ENCODE measurements at places on chromosomes 6 and 20.

GRCh38 chr20:35952480-35953386 is 1.6 kb downstream of the SCAND1 start:
- DNase-seq: no peak

GRCh38 chr6:26571592-26572296 is 25.0 kb upstream of the ABT1 start:
- DNase-seq: peak; percentile 70

- no peak for DNase-seq
Observed at GRCh38 chr6:134766497-134766896, 183.4 kb downstream of the ALDH8A1 start.

GRCh38 chr20:54173653-54174456 is at the start of gene CYP24A1:
Gene CYP24A1 (minus strand): TSS chr20:54173986. CDS start chr20:54173579, 407 bp downstream.
- DNase-seq: peak; percentile 45

GRCh38 chr6:41726876-41727275 is 8.5 kb downstream of the TFEB start:
- no peak for DNase-seq

DNA sequence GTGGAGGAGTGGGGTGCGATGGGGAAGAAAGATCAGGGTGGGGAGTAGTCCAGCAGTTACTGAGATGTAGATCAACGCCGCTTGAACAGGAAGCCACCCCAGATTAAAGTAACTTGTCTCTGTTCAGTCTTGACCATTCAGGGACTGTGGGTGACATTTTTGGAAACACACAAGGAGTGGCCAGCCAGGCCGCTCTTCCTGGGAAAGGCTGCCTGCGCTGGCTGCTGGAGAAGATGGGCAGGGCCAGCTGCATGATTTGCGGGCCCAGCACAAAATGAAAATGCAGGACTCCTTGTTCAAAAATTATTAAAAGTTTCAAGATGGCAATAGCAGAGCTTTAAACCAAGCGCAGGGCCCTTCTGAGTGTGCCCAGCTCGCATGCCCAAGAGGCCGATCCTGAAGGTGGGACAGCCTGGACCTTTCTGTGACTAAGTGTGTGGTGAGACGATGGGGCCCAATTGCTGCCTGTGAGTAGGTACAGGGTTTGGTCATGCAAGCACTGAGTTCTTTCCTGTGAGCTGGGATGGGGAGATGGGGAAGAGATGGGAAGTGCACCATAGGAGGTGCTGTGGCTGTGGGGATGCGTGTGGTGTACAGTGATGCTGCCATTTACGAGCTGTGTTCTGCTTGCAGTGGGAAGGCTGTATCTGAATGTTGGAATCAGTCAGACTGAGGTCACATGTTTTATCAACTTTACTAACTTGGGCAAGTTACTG is 51.3 kb downstream of the DAAM2 start:
- no peak for DNase-seq

- no peak for DNase-seq
Observed at GRCh38 chr6:129267028-129267427, 384.1 kb downstream of the LAMA2 start.

DNA sequence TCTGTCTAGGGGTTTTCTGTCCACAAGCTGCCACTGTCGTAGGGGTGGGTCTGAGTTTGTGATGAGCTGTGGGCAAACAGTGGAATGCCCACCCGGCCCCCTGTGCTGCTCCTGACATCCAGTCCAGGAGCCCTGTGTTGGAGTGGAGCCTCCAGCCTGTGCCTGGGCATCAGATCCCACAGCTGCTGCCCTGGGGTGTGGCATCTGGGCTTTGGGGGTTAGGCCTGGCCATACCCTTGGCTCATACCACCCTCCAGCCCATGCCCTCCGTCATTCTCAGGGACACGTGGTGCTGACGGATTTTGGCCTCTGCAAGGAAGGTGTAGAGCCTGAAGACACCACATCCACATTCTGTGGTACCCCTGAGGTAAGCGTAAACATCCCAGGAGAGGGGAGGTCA is 12.9 kb downstream of the SGK2 start:
- no peak for DNase-seq

DNA sequence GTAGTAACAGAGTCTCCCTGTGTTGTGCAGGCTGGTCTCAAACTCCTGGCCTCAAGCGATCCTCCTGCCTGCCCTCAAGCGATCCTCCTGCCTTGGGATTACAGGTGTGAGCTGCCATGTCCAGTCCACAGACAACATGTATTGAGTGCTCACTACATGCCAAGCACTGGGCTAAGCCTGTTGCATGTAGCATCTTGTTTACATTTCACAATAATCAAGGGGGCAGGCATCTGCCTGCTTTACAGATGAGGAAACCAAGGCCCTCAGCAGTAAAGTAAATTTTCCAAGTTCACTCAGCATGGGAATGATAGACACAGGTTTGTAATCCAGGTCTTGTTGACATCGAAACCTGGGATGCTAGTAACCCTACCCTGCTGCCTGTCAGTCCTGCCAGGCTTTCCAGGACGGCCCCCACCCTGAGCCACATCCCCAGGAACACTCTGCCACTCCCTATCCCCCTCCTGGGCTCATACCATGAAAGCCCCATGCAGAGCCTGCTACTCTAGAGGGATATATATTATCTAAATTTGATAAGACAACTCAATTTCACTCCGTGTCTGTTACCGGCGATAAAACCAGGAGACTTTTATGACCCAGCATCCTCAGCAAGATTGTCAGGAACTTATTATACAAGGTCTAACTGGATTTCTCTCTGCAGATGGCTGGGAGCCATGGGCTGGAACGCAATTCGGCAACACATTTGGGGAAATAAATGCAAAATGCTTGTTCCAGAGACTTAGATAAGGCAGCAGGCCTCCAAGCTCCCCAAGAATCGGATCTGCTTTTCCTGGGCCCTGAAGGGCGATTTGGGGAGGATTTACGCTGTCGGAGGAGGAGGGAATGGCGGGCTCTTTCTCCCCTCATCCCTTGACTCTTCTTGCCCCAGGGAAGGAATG is 30.4 kb downstream of the CD40 start:
- DNase-seq: no peak

DNA sequence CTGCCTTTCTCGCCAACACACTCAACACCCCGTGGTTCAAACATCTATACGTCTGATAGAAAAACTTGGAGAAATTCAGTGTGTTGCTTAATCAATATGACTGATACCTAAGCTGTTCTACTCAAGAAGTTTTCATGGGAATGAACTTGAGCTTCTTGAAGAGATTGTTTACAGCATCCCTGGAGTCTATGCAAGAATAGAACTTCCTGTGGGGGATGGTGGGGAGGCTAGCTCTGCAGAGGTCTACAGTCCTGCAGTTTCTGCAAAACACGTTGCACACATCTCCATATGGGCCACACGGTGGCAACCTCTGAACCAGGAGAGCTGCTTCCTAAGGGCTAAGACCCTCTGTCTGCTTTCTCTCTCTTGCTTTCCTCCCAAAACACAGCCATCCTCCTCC is 32.7 kb upstream of the FANCE start:
- no peak for DNase-seq

DNA sequence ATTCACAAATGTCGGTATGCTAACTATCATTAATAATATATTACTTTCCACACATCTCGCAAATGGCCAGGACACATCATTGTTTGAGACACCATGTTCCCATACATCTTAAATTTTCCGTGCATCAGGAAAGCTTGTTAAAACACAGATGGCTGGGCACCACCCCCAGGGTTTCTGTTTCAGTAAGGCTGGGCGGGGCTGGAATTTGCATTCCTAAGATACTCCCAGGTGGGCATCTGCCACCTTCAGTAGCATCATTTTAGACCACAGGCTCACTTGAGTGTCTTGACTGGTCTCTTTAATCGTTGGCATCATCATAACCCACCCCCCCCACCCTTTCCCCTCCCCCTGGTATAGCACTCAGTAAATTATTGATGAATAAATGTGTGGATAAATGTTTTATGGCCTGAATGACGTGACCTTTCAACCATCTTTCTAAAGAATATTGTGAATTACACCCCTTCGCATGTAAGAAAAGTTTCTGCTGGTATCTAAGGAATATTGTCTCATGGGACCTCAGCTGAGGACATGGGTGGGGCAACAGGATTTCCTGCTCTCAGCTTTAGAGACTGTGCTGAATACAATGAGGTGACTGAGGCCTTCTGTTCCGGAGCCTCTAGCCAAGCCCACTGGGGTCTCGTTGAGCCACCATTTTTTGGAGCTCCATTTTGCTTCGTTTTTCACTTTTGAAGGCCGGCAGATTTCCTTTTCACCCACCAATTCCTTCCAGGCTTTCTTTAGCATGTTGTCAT is 124.1 kb upstream of the NEDD9 start:
- no peak for DNase-seq

GRCh38 chr6:104286641-104287040 is 573.1 kb downstream of the HACE1 start:
- no peak for DNase-seq

- DNase-seq: no peak
Observed at GRCh38 chr6:51463321-51463720, 624.1 kb downstream of the PKHD1 start.

DNA sequence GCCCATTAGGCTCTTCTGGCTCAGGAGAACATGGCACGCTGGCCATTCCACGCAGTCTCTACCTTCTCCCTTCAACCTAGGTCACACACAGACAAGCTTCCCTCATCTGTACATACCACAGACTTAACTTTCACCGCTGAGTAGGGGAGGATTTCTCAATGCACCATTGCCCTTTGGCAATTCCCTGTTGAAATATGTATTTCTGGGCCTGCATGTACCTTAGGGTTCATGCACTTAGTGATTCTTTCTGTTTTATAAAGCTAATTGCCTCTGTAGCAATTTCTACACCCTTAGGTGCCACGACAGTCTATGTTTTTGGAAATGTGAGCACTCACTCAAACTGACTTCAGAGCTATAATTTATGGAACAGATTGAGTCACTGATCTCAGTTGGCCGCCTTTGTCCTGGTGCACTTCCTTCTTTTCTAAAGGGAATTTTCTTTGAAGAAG is 253.8 kb upstream of the PRDM1 start:
- DNase-seq: no peak

- no peak for DNase-seq
Observed at GRCh38 chr20:40632346-40632976, 56.6 kb downstream of the MAFB start.

DNA sequence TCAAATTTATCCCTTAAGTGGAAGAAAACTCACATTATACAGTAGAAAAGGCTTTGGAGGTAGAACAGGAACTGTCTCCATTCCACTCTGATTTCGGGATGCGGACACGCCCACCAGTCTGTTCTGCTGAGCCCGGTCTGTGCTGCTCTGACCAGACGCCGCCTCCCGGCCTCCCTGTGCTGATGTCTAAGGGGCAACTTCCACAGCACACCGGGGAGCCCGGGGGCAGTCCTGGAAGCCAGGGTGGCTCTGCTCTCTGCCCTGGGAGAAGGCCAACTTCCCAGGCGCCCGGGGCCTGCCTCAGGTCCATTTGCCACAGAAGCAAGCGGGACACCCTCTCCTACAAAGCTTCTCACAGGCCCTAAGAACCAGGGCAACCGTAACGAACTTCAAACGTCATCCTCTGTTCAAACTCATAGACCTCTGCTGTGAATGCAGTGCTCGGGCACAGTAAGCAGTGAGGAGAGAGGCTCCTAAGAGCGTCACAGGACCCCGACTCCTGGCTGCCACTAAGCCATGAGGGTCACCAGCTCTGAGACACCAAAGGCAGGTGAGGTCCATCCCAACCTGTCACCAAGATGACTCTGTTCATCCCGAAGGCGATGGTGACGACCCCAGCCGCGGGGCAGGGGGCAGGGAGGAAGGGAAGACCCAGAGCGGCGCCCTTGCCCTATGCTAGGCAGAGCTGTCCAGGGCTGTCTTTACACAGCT is 5.6 kb downstream of the TAF4 start:
- no peak for DNase-seq

GRCh38 chr20:36045373-36045714 is 77.0 kb downstream of the CNBD2 start:
- DNase-seq: no peak

All from WTC11 (cell line).